ENCODE measurements at places on chromosomes 1 and 21.

- DNase-seq, result no peak
Measured at GRCh38 chr1:46401154-46401913, 7.2 kb downstream of the FAAH start.

- DNase-seq, result no peak
Measured at GRCh38 chr1:59262631-59263030, 34.3 kb upstream of the FGGY start.

GRCh38 chr1:204741440-204741839, 55.9 kb upstream of the LRRN2 start:
- no peak for DNase-seq

- no peak for DNase-seq
Measured at GRCh38 chr1:85911742-85912141, 203.5 kb upstream of the ZNHIT6 start.

DNA sequence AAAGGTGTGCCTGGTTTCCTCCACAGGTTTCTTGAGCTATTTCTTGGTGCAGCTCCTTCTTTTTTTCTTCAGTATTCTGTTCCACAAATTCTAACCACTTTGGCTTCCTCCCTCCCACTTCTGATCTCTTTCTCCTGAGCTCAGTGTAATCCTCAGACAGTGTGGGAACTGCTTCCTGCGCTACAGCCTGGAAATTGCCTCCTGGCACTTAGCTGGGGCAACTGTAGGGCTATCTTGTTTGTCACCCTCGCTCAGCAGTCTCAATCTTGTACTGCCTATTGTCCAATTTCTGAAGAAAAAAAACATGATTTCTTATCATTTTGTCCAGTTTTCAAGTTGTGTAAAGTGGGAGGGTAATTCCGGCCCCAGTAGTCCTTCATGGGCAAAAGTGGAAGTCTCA, 24.0 kb upstream of the GALNT2 start:
- DNase-seq, result no peak

- DNase-seq, result peak; percentile 24
Measured at GRCh38 chr1:237041795-237042525, at the start of gene RYR2. RYR2 (plus strand) TSS chr1:237042184; CDS start chr1:237042522, 338 bp downstream.

- no peak for DNase-seq
Measured at GRCh38 chr1:117544509-117545109, 61.2 kb upstream of the TENT5C start.

GRCh38 chr1:42740851-42741580, 980 bp upstream of the CLDN19 start:
- DNase-seq, result no peak

GRCh38 chr1:84736445-84736844, 46.2 kb upstream of the SSX2IP start:
- no peak for DNase-seq

DNA sequence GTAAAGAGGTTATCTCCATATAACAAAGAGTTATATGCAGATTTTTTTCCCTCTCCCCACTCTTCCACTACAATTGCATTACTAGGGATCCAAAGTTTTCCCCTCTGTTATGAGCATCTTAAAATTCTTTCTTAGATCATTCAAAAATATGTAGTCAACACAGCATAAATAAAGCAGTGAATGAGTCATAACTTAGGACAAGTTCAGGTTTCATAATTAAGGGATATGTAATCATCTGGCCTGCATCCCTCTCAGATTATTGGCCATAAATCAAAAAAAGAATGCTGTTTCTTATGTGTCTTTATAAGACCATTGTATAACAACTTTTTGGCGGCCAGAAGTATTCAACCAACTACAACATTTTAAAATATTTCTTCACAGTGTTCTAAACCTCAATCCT, 1526.1 kb downstream of the KCNT2 start:
- DNase-seq, result no peak

DNA sequence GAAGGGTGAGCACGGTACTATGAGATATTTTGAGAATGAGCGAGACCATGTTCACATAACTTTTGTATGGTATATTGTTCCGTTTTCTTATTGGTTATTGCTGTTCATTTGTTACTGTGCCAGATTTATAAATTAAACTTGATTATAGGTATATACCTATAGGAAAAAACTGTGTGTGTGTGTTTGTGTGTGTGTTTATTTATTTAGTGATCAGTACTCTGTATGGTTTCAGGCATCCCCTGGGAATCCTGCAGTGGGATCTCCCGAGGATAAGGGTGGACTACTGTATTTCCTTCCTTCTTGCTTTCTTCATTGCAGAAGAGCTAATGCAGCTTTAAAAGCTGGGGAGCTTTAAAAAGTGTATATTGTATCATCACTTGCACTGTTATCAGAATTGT, 8.0 kb upstream of the ASH1L start:
- DNase-seq, result no peak

- DNase-seq, result peak; percentile 4
Measured at GRCh38 chr1:172533513-172534151, 682 bp downstream of the SUCO start.

DNA sequence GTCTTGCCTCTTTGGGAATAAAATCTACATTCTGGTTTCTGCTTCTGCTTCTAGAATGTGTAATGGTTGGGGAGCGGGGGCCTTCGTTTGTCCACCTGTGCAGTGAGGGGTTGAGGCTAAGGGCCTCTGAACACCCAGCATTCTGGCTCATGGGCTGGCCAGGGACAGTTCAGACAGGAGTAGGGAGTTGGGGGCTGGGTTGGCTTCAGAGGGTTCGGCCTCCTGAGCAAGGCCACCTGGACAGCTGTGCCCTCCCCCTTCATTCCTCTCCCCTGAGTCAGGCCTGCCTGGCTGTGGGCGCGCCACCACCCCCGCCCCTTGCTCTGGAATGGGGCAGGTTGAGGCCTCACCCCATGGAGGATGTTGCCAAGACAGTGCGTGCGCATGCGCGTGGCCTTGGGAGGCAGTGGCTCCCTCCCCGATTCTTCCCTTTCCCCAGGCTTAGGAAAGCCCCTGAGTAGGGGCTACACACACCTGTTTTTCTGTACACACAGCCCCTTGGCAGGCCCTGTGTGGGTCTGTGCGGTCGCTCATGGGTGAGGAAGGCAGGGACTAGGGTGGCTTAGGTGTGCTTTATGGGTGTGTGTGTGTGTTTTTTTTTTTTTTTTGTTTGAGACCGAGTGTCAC, 57.0 kb downstream of the YARS1 start:
- no peak for DNase-seq
